ENCODE measurements at places on chromosomes 16 and 17. TPM values are rescaled to one million over a fixed set of nuclear protein-coding genes. Genes with fewer than 3 reads are reported as not detected.

FDXR gene
- total RNA-seq: 64.3 TPM

TMEM92 gene
- not detected for total RNA-seq

MYH1 gene
- total RNA-seq: not detected

CRISPLD2 gene
- 0.61 TPM for total RNA-seq

CD7 gene
- not detected for total RNA-seq

BCL6B gene
- 107 TPM for total RNA-seq

SDK2 gene
- not detected for total RNA-seq

OTOA gene
- 0.15 TPM for total RNA-seq

BORCS6 gene
- 9.1 TPM for total RNA-seq

SCRN2 gene
- total RNA-seq: 51.6 TPM

DYNLRB2 gene
- total RNA-seq: not detected

RAP1GAP2 gene
- 0.65 TPM for total RNA-seq

MPO gene
- total RNA-seq: not detected

GPATCH8 gene
- total RNA-seq: 12.7 TPM

KAT8 gene
- total RNA-seq: 37.7 TPM

RAB40C gene
- total RNA-seq: 8.4 TPM

TP53TG3D gene
- total RNA-seq: not detected

CASKIN1 gene
- total RNA-seq: 0.32 TPM

NEURL4 gene
- 17.9 TPM for total RNA-seq

OR1F1 gene
- total RNA-seq: not detected

KRT16 gene
- 0.30 TPM for total RNA-seq

ADAP2 gene
- total RNA-seq: 0.15 TPM

TP53TG3B gene
- total RNA-seq: not detected

ZNF423 gene
- total RNA-seq: 1.3 TPM

GDPD1 gene
- 5.8 TPM for total RNA-seq

BIRC5 gene
- total RNA-seq: 64.4 TPM

TVP23B gene
- 76.7 TPM for total RNA-seq

KRT32 gene
- total RNA-seq: not detected

RAMP2 gene
- 5.2 TPM for total RNA-seq

RNF166 gene
- 24.9 TPM for total RNA-seq

NOG gene
- total RNA-seq: 1.6 TPM

NOS2 gene
- total RNA-seq: not detected

GAS7 gene
- total RNA-seq: 0.32 TPM

CCL5 gene
- 0.15 TPM for total RNA-seq

CSNK1D gene
- 45.7 TPM for total RNA-seq

CCL3 gene
- total RNA-seq: not detected

CCL2 gene
- 405 TPM for total RNA-seq

SPIRE2 gene
- 0.91 TPM for total RNA-seq

MAF gene
- total RNA-seq: 0.61 TPM

Measured in epithelial cell of umbilical artery (primary cell).